Right lobe of liver (tissue), 6 donors: ENCODE measurements at places on chromosomes 1 and 21. TPM values are rescaled to one million over a fixed set of nuclear protein-coding genes. Genes with fewer than 3 reads are reported as not detected.

The FCGR3A gene
- total RNA-seq: 28.5 TPM

DNA sequence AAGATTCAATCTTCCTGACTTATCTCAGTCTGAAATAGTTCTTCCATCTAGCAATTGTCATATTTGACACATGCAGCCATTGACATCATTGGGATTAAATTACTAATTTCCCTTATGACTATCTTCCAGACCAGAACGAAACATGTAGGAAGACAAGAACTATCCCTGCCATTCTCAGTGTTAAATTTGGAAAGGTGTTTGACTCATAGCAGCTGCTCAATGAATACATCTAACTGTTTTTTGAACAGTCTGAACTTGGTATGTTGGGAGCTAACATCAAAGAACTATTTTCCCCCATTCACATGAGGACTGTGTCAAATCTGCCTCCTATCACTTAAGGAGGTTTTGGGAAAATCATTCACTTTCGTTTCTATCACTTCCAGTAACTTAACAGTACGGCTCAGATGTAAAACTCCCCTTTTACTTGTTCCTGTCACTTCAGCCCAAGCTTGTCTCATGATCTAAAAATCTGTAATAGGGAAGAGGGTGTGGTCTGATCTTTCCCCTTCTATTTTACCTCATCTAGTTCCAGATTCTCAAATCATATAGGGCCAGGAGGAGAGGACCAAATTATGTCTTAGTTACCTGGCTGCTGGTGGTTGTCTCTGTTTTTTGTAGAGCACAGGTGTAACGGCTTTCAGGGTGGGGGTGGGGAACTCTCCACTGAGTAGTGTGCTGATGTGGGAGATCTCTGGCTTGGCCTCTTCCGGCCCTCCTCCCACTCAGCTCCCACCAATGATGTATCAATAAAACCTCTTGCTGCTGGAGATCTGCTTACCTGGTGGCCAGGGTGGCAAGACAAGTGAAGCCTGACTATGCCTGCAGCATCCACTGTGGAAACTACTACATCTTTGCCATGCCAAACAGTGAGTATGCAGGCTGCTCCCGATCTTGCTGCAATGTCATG, 26.2 kb upstream of the SLAMF1 start:
- DNase-seq: no peak

DNA sequence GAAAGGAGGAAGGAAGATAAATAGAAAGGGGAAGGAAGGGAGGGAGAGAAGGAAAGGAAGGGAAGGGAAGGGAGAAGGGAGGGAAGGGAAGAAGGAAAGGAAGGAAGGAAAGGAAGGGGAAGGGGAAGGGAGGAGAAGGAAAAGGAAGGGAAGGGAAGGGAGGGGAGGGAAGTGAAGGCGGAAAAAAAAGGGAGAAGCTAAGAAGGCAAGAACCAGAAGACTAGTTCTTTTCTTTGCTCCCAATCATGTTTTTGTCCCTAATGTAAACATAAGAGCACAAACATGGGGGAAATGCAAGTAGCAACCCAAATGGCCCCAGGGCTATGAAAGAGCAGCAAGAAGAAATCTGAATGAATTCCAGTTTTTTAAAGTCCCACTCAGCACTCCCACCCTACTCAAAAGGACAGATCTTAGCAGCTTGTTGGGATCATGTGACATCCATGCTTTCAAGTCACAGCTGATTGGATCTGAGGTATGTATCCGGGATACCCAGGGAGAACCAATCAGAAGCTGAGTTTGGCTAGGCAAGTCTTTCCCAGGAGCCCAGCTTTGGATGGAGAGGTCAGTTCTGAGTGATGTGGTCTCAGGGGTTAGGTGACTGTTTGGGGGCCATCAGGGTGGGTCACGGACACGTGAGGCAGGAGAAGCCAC, 24.2 kb upstream of the FHAD1 start:
- no peak for DNase-seq

The NBPF4 gene
- not detected for total RNA-seq

DNA sequence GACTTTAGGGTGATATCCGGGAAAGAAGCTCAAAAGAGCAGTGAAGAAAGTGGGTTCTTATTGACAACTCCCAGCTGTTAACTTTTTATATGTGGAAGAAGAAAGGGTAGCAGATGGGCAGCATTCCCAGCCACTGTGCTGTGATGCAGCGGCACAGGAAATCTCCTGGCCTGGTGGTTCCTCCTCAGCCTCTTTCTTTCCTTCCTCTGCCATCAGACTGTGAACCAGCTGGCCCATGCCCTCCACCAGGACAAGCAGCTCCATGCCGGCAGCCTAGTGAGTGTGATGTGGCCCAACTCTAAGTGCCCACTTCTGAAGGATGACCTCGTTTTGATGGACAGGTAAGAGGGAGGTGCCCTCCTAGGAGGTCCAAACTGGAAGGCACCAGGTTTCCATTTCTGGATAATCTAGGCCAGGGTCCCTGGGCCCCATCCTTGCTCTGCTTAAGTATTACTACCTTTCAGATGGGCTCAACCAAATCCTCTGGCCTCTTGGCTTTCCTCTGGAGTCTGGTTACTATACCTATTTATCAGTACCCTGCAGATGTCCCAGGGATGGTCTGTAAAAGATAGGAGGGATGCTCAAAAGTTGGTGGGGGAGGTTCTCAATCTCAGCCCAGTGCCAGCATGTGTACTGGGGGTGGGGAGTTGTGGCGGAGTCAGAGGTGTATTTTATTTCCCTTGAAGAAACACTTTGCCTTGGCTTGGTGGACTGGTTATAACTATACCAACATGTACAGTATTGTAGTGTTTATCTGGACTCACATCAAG, 17.0 kb downstream of the MFN2 start:
- no peak for DNase-seq
